Esophagus mucosa (tissue), 1 donor: ENCODE measurements at places on chromosomes 7 and 10. TPM values are rescaled to one million over a fixed set of nuclear protein-coding genes. Genes with fewer than 3 reads are reported as not detected.

The PNLIPRP1 gene
- not detected for total RNA-seq

The TSPAN12 gene
- total RNA-seq: 0.92 TPM

The CPA1 gene
- not detected for total RNA-seq

The YAE1 gene
- 12.0 TPM for total RNA-seq

The PCGF6 gene
- total RNA-seq: 4.5 TPM

The ACTA2 gene
- total RNA-seq: 53.0 TPM

The AVPI1 gene
- 6.8 TPM for total RNA-seq

The ACBD7 gene
- 0.32 TPM for total RNA-seq

The KAZALD1 gene
- total RNA-seq: 4.1 TPM

The FAM180A gene
- 0.68 TPM for total RNA-seq

The ST8SIA6 gene
- 1.6 TPM for total RNA-seq

The FFAR4 gene
- total RNA-seq: 0.16 TPM

The AGMO gene
- 0.08 TPM for total RNA-seq

The CDNF gene
- 1.2 TPM for total RNA-seq

The MAT1A gene
- total RNA-seq: 0.48 TPM

The OR6B1 gene
- total RNA-seq: not detected

The DNAH11 gene
- 1.1 TPM for total RNA-seq

The CASD1 gene
- total RNA-seq: 6.8 TPM

The TLX1 gene
- not detected for total RNA-seq

The ASB10 gene
- total RNA-seq: not detected

The CYP2C18 gene
- total RNA-seq: 27.2 TPM

The ARMH3 gene
- 21.7 TPM for total RNA-seq

The ANKRD30A gene
- not detected for total RNA-seq

The CALCR gene
- total RNA-seq: not detected

The CDC14C gene
- not detected for total RNA-seq

The CREB5 gene
- 2.5 TPM for total RNA-seq

The ASZ1 gene
- not detected for total RNA-seq

The ZP3 gene
- 19.8 TPM for total RNA-seq

The CYP2C19 gene
- 1.4 TPM for total RNA-seq

The RTKN2 gene
- total RNA-seq: 8.9 TPM

The ANKRD22 gene
- total RNA-seq: 32.9 TPM

The LOXL4 gene
- total RNA-seq: 1.1 TPM

The HMX3 gene
- not detected for total RNA-seq

The GRK5 gene
- 3.7 TPM for total RNA-seq

The WEE2 gene
- not detected for total RNA-seq

The RADIL gene
- 0.20 TPM for total RNA-seq

The FGFBP3 gene
- 0.56 TPM for total RNA-seq

The PCLO gene
- total RNA-seq: 4.4 TPM

The FAM221A gene
- total RNA-seq: 4.0 TPM

The GIMAP2 gene
- total RNA-seq: 1.1 TPM

The PTN gene
- total RNA-seq: 28.6 TPM

The PSMG3 gene
- 39.8 TPM for total RNA-seq

The PRSS1 gene
- total RNA-seq: not detected

The IL15RA gene
- 5.2 TPM for total RNA-seq

The NAT16 gene
- not detected for total RNA-seq

The ACTR3C gene
- total RNA-seq: 6.1 TPM

The TRIM50 gene
- not detected for total RNA-seq

The CRYGN gene
- not detected for total RNA-seq

The HOXA11 gene
- not detected for total RNA-seq

The TACC2 gene
- total RNA-seq: 90.0 TPM

The REEP3 gene
- total RNA-seq: 24.5 TPM

The MSMB gene
- 0.64 TPM for total RNA-seq

The SPDYE2B gene
- not detected for total RNA-seq

The OPN1SW gene
- not detected for total RNA-seq

The ATP5F1C gene
- total RNA-seq: 316 TPM

The ATRNL1 gene
- 1.3 TPM for total RNA-seq
